NCI-H774 (cell line): ENCODE measurements at places on chromosomes 7 and 10.

DNA sequence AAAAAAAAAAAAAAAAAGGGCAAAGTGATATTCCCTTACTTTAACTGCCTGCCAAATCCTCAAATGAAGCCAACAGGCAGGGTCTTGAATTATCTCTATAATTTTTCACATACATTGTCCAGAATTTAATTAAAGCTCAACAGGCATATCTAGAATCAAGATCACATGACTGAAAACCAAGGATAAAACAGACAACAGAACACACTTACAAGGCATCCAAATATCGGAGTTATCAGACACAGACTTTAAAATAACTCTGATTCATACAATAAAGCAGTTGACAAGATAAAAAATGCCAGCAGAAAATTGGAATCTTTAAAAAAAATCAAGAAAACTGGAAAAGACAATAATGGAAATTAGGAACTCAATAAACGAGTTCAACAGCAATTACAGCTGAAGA lies 10.7 kb downstream of the CYTH3 start:
- DNase-seq, result no peak

DNA sequence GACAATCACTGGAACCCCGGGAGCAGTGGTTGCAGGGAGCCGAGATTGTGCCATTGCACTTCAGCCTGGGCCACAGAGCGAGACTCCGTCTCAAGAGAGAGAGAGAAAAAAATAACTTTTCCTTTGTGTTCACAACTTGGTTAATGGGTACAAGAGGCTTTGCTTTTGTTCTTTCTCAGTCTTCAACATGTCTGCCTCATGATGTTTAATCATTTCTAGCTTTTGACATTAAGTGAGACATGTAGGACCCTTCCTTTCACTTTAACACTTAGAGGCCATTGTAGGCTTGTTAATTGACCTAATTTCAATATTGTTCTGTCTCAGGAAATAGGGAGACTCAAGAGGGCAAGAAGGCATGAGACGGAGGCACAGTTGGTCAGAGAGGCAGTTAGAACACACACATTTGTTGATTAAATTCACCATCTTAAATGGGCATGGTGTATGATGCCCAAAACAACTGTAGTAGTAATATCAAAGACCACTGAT lies 9.3 kb upstream of the CRCP start:
- no peak for DNase-seq

- DNase-seq, result no peak
Observed at GRCh38 chr10:84534168-84534567, 205.8 kb downstream of the CCSER2 start.

DNA sequence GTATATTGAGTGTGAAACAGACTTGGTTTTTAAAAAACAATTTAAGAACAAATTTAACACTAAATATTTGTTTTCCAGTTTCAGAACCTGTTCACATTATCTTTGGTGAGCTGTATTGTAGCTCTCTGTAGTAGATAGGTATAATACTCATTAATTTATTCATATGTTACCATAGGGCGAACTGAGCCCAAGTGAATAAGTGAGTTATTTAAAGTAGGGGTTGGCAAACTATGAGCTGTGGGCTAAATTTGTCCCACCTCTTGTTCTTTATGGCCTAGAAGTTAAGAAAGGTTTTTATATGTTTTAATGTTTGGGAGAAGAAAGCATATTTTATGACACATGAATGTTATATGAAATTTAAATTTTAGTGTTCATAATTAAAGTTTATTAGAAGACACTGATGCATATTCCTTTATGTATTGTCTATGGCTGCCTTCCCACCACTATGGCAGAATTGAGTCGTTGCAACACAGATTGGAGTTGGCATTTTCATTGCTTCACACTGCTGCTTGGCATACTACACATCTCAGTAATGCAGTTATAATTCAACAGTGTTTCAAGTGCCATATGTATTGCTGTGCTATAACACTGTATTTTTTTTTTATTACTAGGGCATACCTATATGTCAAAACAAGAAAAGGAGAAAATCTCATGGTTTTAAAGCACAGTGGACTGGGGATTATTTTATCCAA lies 146.5 kb downstream of the ADK start:
- no peak for DNase-seq

- DNase-seq, result no peak
Observed at GRCh38 chr10:125016611-125017202, 74.8 kb downstream of the ZRANB1 start.

DNA sequence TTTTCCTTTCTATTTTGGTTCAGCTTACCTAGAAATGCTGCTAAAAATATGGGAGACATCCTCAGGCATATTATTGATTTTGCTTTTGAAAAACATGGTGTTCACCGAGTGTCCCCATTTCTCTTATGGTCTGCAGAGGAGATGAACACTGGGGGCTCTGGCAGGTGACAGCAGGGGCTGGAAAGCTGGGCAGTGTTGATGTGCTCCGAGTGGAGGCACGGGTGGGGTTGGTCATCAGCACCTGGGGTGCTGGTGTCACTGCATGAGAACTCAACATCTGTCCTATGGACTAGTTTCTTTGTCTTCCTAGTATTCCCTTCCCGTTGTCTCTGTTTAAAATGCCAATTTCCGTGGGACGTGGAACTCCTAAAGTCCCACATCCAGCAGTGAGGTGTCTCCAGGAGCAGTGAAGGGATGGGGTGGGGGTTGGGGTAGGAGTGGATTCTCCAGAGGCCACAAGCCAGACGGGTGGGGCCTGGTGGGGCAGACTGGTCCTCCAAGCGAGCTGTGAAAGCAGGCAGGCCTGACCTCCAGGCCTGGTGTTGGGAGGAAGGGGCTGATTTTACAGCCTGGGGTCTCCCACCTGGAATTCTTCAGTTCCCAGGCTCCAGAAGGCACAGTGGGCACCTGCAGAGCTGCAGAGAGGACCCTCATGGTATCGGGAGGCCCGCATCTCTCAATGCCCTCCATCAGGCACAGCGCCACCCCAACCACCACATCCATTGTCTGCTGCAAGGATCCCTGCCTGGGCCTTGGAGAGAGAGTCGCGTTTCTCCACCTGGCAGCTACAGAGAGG lies 24.4 kb downstream of the ZNF775 start:
- DNase-seq, result no peak

GRCh38 chr10:102327002-102327401 lies 68.5 kb upstream of the NFKB2 start:
- no peak for DNase-seq

DNA sequence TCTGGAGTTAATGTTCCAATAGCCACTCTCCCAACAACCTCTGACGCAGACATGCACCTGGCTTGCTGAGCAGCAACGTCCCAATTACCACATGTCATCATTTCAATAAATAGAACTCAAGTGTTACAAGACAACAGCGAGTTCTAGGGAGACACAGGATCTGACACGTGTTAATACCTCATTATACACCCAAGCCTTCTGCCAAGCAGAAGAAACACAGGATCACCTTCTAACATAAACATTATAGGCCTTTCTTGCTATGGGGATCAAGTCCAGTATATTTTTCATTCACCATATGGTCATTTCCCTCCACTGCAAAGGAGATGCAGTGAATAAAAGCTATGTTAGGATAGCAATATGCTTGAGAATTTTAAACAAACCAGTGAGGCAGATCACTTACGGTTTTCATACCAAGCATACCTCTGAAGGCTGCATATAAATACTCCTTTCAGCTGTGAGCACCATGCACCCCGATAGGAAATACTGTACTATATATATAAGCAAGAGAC lies 74.2 kb downstream of the JAZF1 start:
- DNase-seq, result peak; percentile 77

DNA sequence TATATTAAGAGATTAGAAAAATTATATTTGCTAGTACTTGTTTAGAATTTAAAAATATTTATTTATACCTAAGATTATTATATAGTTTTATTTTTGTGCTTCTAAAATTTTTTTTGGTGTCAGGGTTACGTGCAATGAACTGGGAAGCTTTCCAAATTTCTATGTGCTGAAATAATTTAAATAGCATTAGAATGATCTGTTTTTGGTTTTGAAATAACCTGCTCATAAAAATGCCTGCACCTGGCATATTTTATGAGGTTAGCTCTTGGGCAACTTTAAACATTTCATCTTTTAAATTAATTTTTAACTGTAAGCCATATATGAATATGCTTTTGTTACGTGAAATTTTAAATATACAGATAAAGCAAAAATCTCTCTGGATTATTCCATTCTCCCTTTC lies 482.5 kb downstream of the GLRX3 start:
- DNase-seq, result no peak

GRCh38 chr7:101795461-101795860 lies 22.0 kb upstream of the CUX1 start:
- DNase-seq, result no peak

DNA sequence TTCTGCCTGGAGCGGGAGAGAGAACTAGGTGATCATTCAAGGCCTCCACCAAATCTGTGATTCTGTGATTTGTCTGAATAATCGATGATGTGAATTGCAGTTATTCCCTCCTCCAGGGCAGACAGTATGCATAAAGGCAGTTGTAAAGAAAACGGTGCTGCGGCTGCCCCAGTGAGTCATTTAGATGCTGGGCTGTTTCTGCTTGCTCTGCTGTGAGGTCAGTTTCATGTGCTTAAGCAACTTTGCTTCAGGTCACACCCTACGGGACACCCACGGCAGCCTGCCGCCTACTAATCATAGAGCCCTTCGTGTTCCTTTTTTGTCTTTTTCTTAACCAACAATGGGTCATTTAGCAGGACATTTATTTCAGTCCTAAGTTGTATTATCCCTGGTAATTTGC lies 158.1 kb upstream of the PITRM1 start:
- DNase-seq, result no peak

- DNase-seq, result peak; percentile 11
Observed at GRCh38 chr10:13717936-13718772, 131.4 kb downstream of the PRPF18 start.

DNA sequence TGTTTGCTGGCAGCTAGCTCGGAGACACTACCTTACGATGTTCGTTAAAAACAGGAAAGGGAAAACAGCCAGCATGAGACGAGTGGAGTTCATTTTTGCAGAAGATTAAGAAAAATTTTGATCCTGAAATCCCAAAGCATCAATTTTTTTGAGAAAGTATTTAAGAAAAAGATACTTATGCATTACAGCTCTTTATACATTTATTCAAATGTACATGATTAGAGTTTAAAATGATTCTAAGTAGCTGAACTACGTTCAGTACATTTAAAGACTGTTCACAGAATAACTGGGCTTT lies 34.7 kb downstream of the CNPY1 start:
- no peak for DNase-seq

- no peak for DNase-seq
Observed at GRCh38 chr7:130974169-130974568, 240.2 kb upstream of the KLF14 start.
